Skeletal muscle cell (primary cell): ENCODE measurements at places on chromosomes 13 and 19.
A peak's percentile ranks its signal among the peaks of the same experiment; 100 is the strongest.

- DNase-seq = no peak
Measured at GRCh38 chr19:10363789-10364281, 16.5 kb downstream of the TYK2 start.

DNA sequence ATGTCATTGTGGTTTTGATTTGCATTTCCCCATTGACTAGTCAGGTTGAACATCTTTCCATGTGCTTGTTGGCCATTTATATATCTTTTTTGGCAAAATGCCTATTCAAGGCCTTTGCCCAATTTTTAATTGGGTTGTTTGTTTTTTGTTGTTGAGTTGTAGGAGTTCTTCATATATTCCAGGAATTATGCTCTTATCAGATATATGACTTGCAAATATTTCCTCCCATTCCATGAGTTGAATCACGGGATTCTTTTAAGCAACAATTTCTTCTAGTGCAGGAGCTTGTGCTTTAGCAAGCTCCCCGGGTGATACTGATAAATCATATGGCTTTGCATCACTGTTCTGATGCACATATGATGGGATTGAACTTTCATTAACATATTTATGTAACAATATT is 47.0 kb upstream of the FLT1 start:
- DNase-seq = no peak

GRCh38 chr13:30898678-30899241 is 7.3 kb upstream of the MEDAG start:
- peak; percentile 98 for DNase-seq

DNA sequence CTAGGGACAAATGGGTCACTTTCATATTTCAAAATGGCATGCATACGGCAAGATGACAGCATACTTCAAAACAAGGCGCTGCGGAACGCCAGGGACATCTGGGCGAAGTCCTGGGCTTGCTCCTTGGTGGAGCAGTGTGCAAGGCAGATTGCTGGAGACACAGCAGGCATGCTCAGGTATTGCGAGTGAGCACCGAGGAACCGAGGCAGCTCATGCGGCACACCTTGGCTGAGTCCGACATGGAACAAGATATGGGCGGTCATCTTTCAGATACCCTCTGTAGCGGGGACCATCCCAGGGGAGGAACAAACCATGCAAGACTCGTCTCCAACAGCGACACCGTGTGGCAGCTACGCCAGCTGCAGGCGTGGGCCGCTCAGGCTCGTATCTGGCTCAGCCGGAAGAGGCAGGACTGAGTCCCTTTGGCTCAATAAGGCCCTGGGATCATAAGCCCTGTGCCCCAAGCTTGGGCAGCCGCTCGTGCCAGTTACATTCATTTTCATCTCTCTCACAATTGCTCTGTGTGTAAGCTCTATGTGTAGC is 112.4 kb downstream of the NUFIP1 start:
- DNase-seq = no peak

DNA sequence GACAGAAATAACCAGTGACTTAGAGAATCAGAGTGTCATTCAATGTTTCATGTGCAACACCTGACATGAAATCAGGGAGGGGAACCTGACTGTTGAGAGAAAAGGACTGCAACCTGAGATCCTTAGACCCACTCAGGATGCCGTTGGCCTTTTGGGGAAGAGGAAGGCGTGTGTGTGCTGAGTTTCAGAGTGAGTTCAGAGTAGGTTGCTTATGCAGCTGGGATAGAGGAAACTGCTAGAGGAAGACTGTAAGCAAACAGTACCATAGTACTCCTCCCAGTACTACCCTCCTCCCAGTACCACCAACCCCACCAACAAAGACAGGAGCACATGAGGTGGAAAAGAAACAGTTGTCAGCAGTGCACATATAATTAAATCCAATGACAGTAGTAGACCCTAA is 63.7 kb downstream of the KL start:
- DNase-seq = no peak

DNA sequence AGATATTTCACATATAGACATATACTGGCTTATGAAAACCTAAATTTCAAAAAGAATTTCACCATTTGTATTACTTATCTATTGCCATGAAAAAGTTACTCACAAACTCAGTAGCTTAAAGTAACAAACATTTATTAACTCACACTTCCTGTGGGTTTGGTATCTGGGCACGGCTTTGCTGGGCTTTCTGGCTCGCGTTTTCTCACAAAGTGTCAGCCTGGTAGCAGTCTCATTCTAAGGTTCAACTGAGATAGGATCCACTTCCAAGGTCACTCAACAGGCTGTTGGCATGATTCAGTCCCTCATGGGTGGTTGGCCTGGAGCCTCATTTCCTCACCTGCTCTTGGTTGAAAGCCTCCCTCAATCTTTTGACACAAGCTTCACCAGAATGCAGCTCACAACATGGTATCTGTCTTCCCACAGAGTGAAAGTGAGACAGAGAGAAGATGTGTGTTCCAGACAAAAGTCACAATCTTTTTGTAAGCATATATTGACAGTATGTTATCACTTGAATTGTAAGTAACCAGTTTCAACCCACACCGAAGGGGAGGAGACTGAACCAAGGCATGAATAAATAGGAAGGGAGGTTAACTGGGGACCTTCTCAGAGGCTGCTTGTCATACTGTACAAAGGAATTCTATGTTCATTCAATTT is 1065.8 kb upstream of the SPRY2 start:
- no peak for DNase-seq

DNA sequence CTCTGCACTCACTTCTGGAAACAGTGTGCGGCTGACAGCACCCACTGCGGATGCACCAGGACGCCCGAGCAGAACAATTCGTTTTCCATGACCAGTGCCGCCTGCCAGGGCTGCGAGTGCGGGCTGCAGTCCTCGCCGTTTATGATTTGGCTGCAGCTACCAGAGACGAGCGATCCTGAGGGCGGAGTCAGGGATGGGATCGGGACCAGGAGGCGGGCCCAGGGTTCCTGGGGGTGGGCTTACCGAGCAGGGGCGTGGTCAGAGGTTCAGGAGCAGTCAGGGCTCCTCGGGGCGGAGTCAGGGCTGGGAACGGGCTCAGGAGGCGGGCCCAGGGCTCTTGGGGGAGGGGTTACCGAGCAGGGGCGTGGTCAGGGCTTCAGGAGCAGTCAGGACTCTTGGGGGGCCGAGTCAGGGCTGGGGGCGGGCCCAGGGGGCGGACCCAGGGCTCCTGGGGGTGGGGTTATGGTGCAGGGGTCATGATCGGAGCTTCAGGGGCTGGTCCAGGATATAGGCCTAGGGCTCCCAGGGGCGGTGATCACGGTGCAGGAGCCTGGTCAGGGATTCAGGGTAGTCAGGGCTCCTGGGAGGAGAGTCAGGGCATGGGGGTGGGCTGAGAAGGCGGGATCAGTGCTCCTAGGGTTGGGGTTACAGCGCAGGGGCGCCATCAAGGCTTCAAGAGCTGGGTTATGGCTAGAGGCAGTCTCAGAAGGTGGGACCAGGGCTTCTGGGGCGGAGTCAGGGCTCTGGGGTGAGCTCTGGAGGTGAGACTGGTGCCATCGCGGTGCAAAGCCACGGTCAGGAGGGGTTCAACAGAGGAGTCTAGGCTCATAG is 1.7 kb downstream of the KLK4 start:
- DNase-seq = no peak

GRCh38 chr13:62687732-62688131 is 1272.1 kb upstream of the PCDH20 start:
- no peak for DNase-seq

DNA sequence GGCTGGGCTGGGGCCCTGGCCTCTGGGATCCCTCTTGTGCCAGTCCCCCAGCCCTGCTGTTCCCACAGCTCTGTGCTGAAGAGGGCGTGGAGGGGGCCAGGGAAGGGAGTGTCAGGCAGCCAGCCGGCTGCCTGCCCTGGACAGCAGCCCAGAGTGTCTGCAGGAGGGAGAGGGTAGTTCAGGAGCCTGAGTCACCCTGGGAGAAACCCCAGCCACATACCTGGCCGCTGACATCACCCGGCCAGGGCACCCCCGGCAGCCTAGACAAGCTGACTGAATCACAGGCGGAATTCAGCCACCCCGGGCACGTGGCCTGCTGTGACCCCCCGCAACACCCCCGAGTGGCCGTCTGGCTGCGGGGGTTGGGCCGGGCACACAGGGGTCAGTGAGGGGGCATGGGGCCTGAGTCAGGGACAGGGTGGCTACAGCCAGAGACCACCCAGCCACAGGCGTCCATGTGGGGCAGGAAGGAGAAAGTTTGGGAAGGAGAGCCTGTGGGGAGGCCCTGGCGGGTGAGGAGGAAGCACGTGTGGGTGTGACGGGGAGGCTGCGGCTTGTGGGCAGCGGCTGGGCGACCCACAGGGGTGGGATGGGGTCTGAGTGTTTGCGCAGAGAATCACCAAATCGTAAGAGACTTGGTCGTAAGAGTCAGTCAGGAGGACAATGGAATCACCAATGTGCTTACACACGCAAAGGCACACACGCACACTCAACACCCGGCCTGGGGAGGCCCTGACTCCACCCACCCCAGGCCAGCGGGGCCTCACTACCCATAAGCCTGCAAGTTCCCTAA is 11.9 kb upstream of the FOSB start:
- DNase-seq = peak; percentile 96

- no peak for DNase-seq
Measured at GRCh38 chr13:98909016-98909415, 68.8 kb downstream of the DOCK9 start.

DNA sequence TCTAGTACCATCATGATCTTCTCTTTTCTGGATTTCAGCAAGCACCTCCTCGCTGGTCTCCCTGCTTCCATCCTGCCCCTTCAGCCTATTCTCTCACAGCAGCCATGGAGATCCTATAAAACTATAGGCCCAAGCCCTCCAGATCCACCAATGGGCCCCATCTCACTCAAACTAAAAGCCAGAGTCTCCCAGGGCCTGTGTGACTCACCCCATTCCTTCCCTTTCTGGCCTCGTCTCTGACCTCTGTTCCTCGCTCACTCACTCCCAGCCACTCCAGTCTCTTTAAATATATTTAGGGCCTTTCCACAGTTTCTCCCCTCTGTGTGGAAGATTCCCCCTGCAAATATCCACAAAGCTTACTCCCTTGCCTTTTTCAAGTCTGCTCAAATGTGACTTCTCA is 89.7 kb downstream of the HSPH1 start:
- peak; percentile 19 for DNase-seq

- DNase-seq = no peak
Measured at GRCh38 chr19:7874076-7874896, at the start of gene PRR36. Gene PRR36, minus strand, starts transcription at chr19:7874390. Its CDS starts 701 bp downstream, at chr19:7873689.

DNA sequence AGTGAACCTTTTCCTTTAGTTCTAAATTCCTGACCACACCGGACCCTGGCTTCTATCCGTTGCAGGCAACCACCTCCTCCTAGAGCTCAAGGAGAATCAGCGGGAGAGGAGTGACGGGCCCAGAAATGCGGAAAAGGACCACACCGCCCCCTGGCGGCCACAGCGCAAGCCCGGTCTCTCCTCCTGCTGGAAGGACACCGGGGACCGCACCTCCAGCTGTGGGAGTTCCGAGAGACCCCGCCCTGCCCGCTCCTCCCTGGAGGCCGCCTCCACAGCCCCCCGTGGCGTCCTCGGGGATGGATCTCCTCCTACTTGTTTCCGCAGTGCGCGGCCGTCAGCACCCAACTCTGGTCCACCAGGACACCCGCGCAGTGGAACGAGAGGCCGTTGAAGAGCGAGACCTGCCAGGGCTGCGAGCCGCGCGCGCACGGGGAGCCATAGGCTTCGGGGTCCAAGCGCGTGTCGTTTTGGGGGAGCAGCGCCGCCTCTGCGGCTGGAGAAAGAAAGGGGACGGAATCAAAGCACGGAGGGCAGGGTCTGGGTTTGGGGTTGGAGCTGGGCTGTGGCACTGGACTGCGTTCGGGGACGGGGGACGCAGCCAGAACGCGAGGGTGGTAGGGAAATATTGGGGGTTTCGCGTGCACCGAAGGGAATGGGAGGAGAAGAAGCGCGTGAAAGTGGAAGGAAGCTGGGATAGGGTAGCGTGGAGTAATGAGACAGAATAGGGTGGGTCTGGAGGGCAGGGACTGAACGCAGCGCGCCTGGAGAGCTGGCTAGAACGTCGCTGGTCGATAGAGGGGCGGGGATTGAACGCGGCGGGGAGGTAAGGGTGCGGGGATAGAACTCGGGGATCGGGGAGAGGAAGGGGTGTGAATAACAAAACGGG is 2.5 kb downstream of the KLK10 start:
- DNase-seq = no peak

- DNase-seq = no peak
Measured at GRCh38 chr19:1261798-1262622, 7.1 kb upstream of the CIRBP start.

DNA sequence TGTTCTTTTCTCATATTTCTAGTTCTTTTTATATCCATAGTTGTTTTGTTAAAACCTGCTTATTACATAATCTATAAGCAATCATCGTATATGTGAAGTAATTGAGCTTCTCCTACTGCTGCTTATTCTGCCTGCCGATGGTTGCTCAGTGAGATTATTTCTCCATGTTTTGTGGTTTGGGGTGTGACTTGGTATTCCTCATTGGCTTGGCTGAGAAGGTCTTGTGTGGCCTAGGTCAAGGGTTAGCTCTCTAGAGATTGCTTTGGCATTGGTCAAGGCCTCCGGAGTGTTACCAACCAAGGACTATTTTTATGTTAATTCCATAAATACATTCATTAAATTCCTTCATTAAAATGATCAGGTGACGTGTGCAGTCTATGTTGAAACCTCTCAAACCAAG is 302.8 kb downstream of the MYO16 start:
- DNase-seq = no peak

GRCh38 chr19:1672038-1672768 is 19.8 kb upstream of the TCF3 start:
- no peak for DNase-seq

- DNase-seq = no peak
Measured at GRCh38 chr13:47100214-47100853, 203.5 kb upstream of the HTR2A start.

- no peak for DNase-seq
Measured at GRCh38 chr19:42053037-42053935, 16.7 kb downstream of the GRIK5 start.

DNA sequence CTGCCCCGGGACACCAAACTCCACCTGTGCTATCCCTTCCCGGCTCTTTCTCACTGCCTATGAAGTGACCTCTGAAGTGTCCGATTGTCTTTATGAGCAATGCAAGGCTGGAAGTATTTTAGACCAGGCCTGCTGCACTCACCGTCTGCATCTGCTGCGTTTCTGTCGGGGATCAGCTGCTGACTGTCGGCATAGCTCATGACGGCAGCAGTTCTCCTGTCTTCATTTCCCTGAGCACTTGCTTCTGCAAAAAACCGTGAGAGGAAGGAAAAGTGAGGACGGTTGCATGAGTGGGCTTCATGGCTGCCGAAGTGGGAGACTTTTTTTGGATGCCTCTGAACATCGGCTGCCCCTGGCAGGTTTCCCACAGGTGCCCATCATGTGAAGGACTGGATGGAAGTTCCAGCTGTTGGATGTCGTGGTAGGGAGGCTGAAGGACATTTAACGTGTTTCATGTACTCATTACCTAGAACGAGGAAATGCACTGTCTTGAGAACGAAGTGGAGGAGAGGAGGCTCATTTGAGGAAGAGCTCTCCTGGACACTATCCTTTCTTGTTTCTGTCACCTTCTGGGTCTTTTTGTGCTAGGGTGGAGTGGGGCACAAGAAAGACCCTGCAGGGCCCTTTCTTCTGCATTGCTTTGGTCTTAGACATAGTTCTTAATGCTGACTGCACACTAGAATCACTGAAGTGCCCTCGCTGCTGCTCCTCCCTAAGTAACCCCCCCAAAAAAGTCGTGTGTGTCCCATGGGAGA is 94.7 kb downstream of the RNASEH2B start:
- no peak for DNase-seq

- no peak for DNase-seq
Measured at GRCh38 chr13:95250961-95251360, 50.3 kb downstream of the ABCC4 start.

- no peak for DNase-seq
Measured at GRCh38 chr19:6997679-6998445, 23.4 kb downstream of the MBD3L2B start.
